ENCODE measurements at places on chromosomes 6 and 20. TPM values are rescaled to one million over a fixed set of nuclear protein-coding genes. Genes with fewer than 3 reads are reported as not detected.

DNA sequence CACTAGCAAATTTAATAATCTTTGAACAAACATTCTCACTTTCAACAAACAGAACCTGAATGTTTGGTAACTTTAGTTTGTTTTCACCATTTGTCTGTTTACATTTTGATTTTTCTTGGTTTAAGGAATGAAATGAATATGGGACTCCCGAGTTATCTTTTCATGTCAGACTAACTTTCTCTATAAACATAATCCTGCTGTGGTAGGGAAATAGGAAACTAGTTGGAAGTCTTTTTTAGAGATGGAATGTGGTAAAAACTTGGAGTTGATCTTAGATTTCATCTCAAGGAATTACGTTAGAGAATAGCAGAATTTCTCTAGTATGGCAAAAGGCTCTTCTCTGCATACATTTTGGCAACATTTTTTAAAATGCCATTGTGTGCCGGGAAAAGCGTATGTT, 206.5 kb downstream of the CDKAL1 start:
- no peak for DNase-seq

- DNase-seq, result no peak
Measured at GRCh38 chr20:40669692-40670091, 19.3 kb downstream of the MAFB start.

DNA sequence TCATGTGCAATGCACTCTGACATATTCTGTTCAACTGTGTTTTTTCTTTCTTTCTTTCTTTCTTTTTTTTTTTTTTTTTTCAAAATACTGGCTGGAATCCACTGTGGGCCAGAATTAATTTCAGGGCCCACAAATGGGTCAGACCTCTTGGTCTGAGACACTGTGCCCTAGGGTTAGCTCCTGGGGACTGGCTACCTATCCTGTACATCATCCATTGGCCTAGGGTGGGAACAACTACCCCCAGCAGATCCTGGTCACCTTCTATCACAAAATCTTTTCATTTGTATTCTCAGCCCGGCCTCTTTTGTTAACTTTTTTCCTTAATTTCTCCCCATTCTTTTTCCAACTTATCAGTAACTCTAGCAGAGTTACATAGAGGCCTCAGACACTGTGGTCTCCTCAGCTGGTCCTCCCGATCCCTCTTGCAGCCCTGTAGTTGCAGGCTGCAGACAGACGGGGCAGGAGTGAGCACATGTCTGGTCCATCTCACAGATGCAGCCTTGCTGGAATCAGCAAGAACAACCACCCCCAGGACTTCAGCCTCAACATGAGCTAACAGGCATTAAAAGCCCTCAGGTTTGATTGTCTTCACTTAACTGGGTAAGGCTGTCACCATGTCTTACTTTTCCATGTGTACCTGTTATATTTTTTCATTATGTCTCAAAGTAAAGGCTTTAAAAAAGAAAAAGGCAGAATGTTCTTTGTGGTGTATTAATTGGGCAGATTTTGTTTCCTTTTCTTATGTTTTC, 41.3 kb downstream of the TXLNB start:
- DNase-seq, result peak; percentile 36

DNA sequence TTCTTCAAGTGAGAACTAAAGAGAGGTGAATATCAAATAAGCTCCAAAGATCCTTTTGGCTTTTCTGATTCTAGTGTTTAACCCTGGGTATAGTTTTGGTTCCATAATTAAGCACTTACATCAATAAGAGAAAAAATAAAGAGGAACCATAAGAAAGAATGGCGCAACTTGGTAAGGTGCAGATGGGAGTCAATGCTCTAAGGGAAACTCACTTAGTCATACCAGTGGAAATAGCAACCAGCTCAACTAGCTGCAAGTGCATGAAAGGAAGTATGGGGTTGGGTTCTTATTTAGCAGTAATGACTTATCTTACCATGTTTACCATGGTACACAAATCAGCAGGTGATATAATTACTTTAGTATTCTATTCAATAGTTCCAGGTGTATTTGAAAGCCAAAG, 296.5 kb upstream of the RUNX2 start:
- DNase-seq, result no peak

- DNase-seq, result no peak
Measured at GRCh38 chr20:57879779-57880570, 170.2 kb upstream of the PMEPA1 start.

GRCh38 chr6:128847431-128848210, 35.3 kb upstream of the LAMA2 start:
- DNase-seq, result no peak

GRCh38 chr6:111674883-111675282, 69.2 kb upstream of the TRAF3IP2 start:
- no peak for DNase-seq

The SLC26A8 gene
- total RNA-seq, result not detected

Measured in activated T-cell treated with anti-CD3 and anti-CD28 coated beads, Interleukin-2, amount 50 U/mL, for 4 hours (primary cell).